Lower lobe of right lung (tissue), 2 donors: ENCODE measurements at places on chromosomes 1 and 21. TPM values are rescaled to one million over a fixed set of nuclear protein-coding genes. Genes with fewer than 3 reads are reported as not detected.

GRCh38 chr1:240387051-240387450 is 224.9 kb downstream of the GREM2 start:
- H3K4me3 ChIP-seq: no peak overlapping the region
- no peak for DNase-seq
- no peaks in the 10 kb centered on the region for H3K4me1 ChIP-seq
- no peaks in the 10 kb centered on the region for H3K36me3 ChIP-seq
- H3K27ac ChIP-seq: no peak overlapping the region
- no peaks in the 10 kb centered on the region for H3K27me3 ChIP-seq

- H3K4me3 ChIP-seq: no peak overlapping the region
- H3K27ac ChIP-seq: no peak overlapping the region
- no peaks in the 10 kb centered on the region for H3K4me1 ChIP-seq
- no peaks in the 10 kb centered on the region for H3K27me3 ChIP-seq
- no peak for DNase-seq
- no peaks in the 10 kb centered on the region for H3K36me3 ChIP-seq
Observed at GRCh38 chr1:193525917-193526710, 339.7 kb upstream of the B3GALT2 start.

GRCh38 chr1:81007024-81007423 is 793.7 kb upstream of the ADGRL2 start:
- H3K4me1 ChIP-seq: no peaks in the 10 kb centered on the region
- no peak for DNase-seq
- no peaks in the 10 kb centered on the region for H3K36me3 ChIP-seq
- H3K4me3 ChIP-seq: no peak overlapping the region
- no peaks in the 10 kb centered on the region for H3K27me3 ChIP-seq

CD160 gene
- 1.1 TPM for total RNA-seq
